IMR-90 (cell line): ENCODE measurements at places on chromosomes 16 and 17. TPM values are rescaled to one million over a fixed set of nuclear protein-coding genes. Genes with fewer than 3 reads are reported as not detected.

CACNG5 gene
- not detected in 2 replicates for total RNA-seq

CASKIN1 gene
- total RNA-seq: not detected in 2 replicates

DOC2B gene
- total RNA-seq: not detected in 2 replicates

ST6GALNAC1 gene
- total RNA-seq: not detected in 2 replicates

CLDN7 gene
- 0.56 and 1.4 TPM in 2 replicates for total RNA-seq

EXOC3L1 gene
- total RNA-seq: not detected in 2 replicates

RBFOX1 gene
- not detected in 2 replicates for total RNA-seq

ASGR2 gene
- total RNA-seq: not detected in 2 replicates

- H3K4me3 ChIP-seq: no peak overlapping the region
- H3K36me3 ChIP-seq: peaks cover 47% of the 10 kb centered on the region
- H3K27ac ChIP-seq: peak overlapping the region; percentile 22; the same call in 1 of the 2 replicates
- H3K4me1 ChIP-seq: peaks cover 8% of the 10 kb centered on the region
- no peak for DNase-seq
Measured at GRCh38 chr17:4105232-4105631, 37.6 kb downstream of the ZZEF1 start.

DNA sequence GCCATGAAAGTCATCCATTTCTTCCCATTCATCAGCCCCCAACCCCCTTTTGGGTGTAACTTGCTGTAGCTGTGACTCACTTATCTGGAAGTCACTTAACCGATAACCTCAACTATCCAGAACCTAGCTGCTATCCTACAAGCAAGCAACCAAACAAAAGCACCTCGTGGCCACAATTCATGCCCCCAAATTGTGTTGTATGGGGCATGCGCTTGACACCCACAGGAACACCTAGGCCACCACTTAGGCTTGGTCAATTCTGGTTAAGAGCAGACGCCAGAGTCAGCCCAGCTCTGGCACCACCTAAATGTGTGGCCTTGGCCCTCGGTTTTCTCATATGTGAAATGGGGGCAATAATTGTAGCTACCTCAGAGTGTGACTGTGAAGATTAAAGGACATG lies 3.7 kb downstream of the PIK3R5 start:
- H3K36me3 ChIP-seq: no peaks in the 10 kb centered on the region
- DNase-seq: no peak
- no peak overlapping the region for H3K4me3 ChIP-seq
- H3K27me3 ChIP-seq: no peaks in the 10 kb centered on the region
- H3K27ac ChIP-seq: no peak overlapping the region

DNA sequence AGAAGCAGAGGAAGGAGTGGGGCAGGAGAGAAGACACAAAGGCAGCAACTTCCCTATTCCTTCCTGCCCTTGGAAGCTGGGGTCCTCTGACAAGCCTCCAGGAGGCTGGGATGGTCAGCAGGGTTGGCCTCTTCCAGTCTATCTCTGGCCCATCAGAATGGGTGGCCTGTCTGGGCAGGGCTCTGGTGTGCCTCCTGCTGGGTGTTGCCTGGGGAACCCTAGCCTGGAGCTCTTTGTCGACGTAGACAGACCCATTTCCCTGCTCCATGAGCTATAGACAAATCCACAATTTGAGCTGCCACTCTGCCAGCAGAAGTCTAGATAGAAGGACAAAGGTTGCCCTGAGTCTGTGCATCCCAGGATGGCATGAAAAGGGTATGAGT lies 11.4 kb downstream of the IGFBP4 start:
- no peak for DNase-seq
- no peaks in the 10 kb centered on the region for H3K27me3 ChIP-seq
- H3K4me3 ChIP-seq: no peak overlapping the region
- 0 out of 2 replicates have a peak overlapping the region, but pooled peaks have one; percentile 33 for H3K27ac ChIP-seq
- H3K4me1 ChIP-seq: peaks cover 58% of the 10 kb centered on the region

GRCh38 chr17:47945529-47946508 lies 4.4 kb downstream of the PNPO start:
- no peaks in the 10 kb centered on the region for H3K27me3 ChIP-seq
- peaks cover 5% of the 10 kb centered on the region for H3K4me1 ChIP-seq
- H3K27ac ChIP-seq: no peak overlapping the region
- DNase-seq: no peak

DNA sequence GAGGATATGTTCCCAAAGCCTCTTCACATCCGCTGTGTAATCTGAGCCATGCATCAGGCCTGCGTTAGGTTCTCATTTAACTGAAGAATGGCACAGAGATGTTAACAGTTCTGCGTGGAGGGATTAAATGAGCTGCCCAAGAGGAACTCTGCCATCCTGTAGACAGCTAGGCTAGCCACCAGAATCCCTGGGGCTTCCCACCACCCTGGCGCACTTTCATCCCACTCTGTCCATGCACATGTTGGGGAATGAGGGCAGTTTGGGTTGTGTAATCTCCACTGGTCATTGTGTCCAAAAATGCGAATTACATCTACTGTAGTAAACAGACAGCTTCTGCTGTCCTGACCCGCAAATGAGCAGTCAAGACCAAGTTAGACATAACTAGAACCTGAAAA lies 1.0 kb upstream of the GLG1 start:
- H3K27ac ChIP-seq: peak overlapping the region; percentile 2; the same call in 1 of the 2 replicates
- peak; percentile 40 for DNase-seq
- peaks cover 13% of the 10 kb centered on the region for H3K4me1 ChIP-seq
- H3K4me3 ChIP-seq: no peak overlapping the region

DNA sequence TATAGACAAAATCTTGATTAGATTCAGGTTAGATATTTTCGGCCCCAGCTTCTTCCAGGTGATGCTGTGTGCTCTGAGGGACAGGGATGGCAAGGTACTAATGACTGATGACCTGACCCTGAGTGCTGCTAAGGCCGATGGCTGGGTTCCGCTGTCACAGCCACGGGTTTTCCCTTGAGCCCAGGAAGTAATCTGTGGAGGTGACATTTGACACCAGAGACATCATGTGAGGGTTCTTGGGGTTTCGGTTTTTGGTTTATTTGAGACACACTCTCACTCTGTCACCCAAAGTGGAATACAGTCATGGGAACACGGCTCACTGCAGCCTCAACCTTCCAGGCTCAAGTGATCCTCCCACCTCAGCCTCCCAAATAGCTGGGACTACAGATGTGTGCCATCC lies 9.8 kb downstream of the OTOP3 start:
- H3K27me3 ChIP-seq: peaks cover 53% of the 10 kb centered on the region

GRCh38 chr17:37844158-37844976 lies 79.8 kb upstream of the TBC1D3K start:
- H3K27ac ChIP-seq: no peak overlapping the region
- peak; percentile 58 for DNase-seq
- 0 out of 2 replicates have a peak, but pooled peaks cover 3% of the 10 kb centered on the region for H3K4me1 ChIP-seq
- 0 out of 2 replicates have a peak overlapping the region, but pooled peaks have one; percentile 8 for H3K4me3 ChIP-seq

GRCh38 chr17:48241131-48241591 lies 133.6 kb downstream of the SNX11 start:
- H3K36me3 ChIP-seq: no peaks in the 10 kb centered on the region
- no peak overlapping the region for H3K4me3 ChIP-seq
- H3K4me1 ChIP-seq: peaks cover 9% of the 10 kb centered on the region
- DNase-seq: peak; percentile 42

GRCh38 chr16:85395913-85396878 lies 216.9 kb upstream of the GSE1 start:
- H3K36me3 ChIP-seq: no peaks in the 10 kb centered on the region
- DNase-seq: peak; percentile 24
- peaks cover 30% of the 10 kb centered on the region for H3K4me1 ChIP-seq

GRCh38 chr17:31724619-31725018 lies 134.4 kb downstream of the COPRS start:
- DNase-seq: peak; percentile 58
- H3K27ac ChIP-seq: no peak overlapping the region; the same call in 1 of the 2 replicates
- H3K4me3 ChIP-seq: no peak overlapping the region
- peaks cover 31% of the 10 kb centered on the region for H3K4me1 ChIP-seq
- no peaks in the 10 kb centered on the region for H3K27me3 ChIP-seq
- H3K36me3 ChIP-seq: no peaks in the 10 kb centered on the region

DNA sequence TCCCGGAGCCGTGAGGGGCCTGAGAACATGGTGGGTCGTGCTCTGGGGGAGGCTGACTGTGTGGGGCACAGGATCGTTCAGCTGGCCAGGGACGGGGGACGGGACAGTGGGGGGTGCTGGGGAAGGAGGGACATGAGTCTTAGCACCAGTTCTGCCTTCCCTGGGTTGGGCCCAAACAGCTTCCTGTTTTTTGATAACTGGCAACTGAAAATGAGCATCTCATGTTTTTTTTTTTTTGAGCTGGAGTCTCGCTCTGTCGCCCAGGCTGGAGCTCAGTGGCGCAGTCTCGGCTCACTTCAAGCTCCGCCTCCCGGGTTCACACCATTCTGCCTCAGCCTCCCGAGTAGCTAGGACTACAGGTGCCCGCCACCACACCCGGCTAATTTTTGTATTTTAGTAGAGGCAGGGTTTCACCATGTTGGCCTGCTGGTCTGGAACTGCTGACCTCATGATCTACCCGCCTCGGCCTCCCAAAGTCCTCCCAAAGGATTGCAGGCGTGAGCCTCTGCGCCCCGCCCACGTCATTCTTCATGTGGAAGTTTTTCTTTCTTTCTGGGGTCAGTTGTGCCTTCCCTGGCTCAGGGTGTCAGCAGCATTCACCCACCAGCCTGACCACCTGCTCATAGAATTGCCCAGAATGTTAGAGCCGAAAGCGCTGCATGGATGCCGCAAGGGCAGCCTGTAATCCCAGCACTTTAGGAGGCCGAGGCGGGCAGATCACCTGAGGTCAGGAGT lies 6.4 kb downstream of the ASPSCR1 start:
- DNase-seq: no peak
- no peaks in the 10 kb centered on the region for H3K4me1 ChIP-seq
- H3K4me3 ChIP-seq: no peak overlapping the region
- H3K36me3 ChIP-seq: peaks cover 39% of the 10 kb centered on the region
- no peak overlapping the region for H3K27ac ChIP-seq

- no peaks in the 10 kb centered on the region for H3K27me3 ChIP-seq
- no peak overlapping the region for H3K27ac ChIP-seq
- H3K36me3 ChIP-seq: peaks cover 12% of the 10 kb centered on the region
- peaks cover 8% of the 10 kb centered on the region for H3K4me1 ChIP-seq
- no peak overlapping the region for H3K4me3 ChIP-seq
Measured at GRCh38 chr16:67207249-67208091, 8.5 kb downstream of the ELMO3 start.

- peaks cover 14% of the 10 kb centered on the region for H3K4me1 ChIP-seq
- peak; percentile 97 for DNase-seq
- H3K4me3 ChIP-seq: no peak overlapping the region
Measured at GRCh38 chr16:9049241-9049640, 42.2 kb upstream of the HAPSTR1 start.

DNA sequence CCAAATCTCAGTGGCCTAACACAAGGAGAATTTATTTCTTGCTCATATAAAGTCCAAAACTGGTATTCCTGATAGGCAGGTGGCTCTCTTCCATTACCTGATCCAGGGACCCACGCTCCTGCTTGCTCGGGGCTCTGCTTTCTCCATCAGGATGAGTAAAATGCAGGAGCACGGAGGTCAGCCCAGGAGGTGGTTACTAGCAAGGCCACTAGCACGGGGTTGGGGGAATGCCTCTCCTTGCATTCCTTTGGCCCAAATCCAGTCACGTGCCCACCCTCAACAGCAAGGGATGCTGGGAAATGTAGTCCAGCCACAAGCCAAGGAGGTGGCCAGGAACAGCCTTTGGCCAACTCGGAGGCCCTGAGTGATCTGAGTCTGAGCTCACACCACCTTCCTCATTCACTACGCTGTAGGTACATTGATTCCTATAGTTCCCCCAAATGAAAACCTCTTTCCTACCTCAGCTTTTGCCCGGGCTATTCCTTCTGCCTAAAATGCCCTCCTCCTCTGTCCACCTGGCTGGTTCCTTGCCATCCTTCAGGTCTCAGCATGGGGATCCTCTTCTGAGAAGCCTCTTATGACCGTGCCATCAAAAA lies 38.3 kb upstream of the HAPSTR1 start:
- H3K27ac ChIP-seq: no peak overlapping the region
- H3K4me3 ChIP-seq: no peak overlapping the region
- peak; percentile 75 for DNase-seq
- H3K4me1 ChIP-seq: peaks cover 17% of the 10 kb centered on the region

GRCh38 chr17:61349350-61349749 lies 50.3 kb upstream of the TBX2 start:
- H3K4me3 ChIP-seq: no peak overlapping the region
- peaks cover 14% of the 10 kb centered on the region for H3K4me1 ChIP-seq
- no peak overlapping the region for H3K27ac ChIP-seq
- H3K27me3 ChIP-seq: no peaks in the 10 kb centered on the region
- no peak for DNase-seq

DNA sequence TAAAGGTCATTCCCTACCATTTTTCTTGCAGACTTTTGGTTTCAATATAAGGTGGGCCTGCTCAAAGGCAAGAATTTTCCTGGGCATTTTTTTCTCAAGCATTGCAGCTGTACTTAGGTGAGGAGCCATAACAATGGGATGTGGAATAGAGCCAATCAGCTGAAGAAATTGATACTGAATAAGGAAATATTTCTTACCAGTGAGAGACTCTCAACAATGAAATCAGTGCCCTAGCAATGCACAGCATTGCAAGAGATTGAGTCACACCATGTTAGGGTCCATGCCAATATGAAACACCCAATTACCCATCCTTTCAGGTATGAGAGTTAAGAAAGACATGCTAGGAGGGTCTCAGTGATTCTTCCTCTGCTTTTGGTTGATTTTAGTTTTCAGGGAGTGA lies 237.6 kb downstream of the SOX9 start:
- no peaks in the 10 kb centered on the region for H3K36me3 ChIP-seq
- no peak overlapping the region for H3K27ac ChIP-seq
- DNase-seq: peak; percentile 86
- H3K4me3 ChIP-seq: no peak overlapping the region
- H3K4me1 ChIP-seq: peaks cover 17% of the 10 kb centered on the region

DNA sequence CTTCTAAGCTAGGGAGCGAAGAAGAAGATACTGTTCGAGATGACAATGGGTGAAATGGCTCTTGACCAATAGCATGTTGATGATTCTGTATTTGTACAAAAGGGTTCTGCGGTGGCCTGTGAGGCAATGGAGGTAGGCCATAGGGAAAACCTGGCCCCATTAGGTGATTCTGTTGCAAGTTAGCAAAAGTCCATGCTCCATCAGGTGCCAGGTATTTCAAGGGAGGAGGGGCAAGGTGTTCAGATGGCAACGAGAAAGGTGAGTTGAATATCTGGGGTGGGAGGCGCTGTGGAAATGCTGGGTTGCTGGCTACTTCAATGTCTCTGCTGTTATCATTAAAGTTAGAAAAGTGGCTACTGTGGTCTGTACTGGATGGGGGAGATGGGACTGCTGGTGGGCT lies 62.8 kb downstream of the CACNG1 start:
- H3K27me3 ChIP-seq: no peaks in the 10 kb centered on the region
- peaks cover 2% of the 10 kb centered on the region; the same call in 1 of the 2 replicates for H3K4me1 ChIP-seq
- no peak overlapping the region for H3K27ac ChIP-seq
- no peak overlapping the region for H3K4me3 ChIP-seq

GRCh38 chr17:17167356-17167755 lies 38.8 kb downstream of the PLD6 start:
- peaks cover 71% of the 10 kb centered on the region for H3K36me3 ChIP-seq
- no peaks in the 10 kb centered on the region for H3K27me3 ChIP-seq
- H3K27ac ChIP-seq: no peak overlapping the region
- no peaks in the 10 kb centered on the region for H3K4me1 ChIP-seq

- DNase-seq: peak; percentile 93
- no peak overlapping the region for H3K4me3 ChIP-seq
- no peaks in the 10 kb centered on the region for H3K27me3 ChIP-seq
- H3K27ac ChIP-seq: peak overlapping the region; percentile 94
Measured at GRCh38 chr16:86391984-86392383, 118.3 kb upstream of the FOXF1 start.
